Activated CD4-positive, alpha-beta T cell treated with anti-CD3 and anti-CD28 coated beads, Interleukin-2, amount 50 U/mL, for 4 hours (primary cell): ENCODE measurements at places on chromosomes 13 and 19.

DNA sequence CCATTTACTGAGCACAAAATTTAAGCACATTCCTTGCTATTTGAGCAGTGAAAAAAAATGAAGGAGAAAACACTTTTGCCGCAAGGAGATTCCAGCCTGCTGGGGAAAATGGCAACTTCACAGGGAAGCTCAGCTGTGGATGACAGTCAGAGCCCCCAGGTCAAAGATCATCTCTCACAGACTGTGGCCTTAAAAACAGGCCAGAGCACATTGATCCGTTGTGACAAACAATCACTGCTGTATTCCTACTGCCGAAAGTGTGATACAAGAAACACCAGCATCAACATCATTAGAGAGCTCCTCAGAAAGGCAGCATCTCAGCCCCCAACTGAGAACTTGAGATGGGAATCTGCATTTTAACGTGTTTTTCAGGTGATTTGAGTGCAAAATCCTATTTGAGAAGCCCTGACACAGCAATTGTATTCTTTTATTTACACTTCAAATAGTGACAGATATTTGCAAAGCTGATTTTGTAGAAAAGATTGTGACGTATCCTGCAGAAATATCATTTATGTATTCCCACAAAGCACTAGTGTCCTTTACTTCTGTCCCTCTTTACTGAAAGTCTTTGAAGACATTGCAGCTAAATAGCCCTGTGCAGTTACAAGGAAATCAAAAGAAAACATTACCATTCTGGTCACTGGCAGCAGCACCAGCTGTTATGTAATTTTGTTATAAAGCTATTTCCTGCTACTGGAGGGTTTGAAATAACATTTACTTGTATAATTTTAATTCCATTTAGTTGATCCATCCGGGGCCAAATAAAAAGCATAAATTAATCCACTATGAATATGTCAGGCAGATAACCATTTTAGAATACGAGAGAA, 652.0 kb downstream of the LIG4 start:
- no peak for DNase-seq

- no peak for DNase-seq
Observed at GRCh38 chr19:1904860-1905109, 414 bp upstream of the ADAT3 start.

- DNase-seq = no peak
Observed at GRCh38 chr19:51093101-51093500, 10.4 kb upstream of the KLK14 start.

DNA sequence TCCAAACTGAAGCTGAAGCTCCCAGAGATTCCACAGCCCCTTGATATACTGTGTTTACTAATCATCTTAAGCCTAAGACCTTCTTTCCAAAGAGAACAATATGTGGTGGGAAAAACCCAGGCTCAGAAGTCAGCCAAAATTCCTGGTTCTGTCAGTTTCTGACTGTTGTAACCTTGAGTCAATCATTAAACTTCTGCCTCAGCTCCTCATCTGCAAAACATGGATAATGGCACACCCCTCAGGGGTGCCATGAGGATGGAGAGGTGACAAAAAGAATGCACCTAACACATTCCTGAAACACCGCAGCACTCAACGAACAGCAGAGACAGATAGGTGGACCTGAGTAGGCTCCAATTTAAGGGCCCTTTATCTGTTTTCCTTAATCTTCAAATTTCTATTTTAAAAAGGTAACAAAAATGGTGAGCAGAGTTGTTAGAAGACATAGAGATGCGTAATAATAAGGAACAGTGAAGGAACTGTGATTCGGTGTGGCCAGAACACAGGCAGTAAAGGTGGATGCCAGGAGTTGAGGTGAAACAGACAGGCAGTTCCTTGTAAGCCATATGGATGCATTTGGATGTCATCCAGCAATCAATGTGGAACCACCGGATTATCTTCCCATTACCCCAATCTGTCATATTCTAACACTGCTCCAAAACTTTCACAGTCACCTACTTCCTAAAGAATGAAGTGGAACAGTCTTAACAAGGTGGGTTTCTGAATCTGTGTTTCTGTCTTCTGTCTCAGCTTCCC, 56.6 kb upstream of the DOCK9 start:
- no peak for DNase-seq

DNA sequence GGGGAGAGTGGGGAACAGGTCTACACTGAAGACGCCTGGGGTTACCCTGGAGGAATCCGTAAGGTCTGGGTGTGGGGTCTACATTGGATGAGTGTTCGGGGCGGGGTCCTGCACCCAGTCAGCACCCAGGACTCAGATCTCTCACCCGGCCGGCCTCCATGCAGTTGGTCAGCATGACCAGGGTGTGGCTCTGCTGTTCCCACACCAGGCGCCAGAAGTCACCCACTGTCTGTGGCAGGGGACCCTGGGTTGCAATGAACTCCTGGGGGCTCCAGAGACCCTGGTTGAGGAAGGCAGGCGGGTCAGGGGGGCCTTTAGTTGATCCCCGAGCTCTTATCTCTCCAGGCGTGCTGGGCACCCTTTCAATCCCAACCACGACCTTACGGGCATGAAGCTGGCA, 6.0 kb upstream of the SYT5 start:
- no peak for DNase-seq

GRCh38 chr13:53623146-53623545, 594.5 kb downstream of the OLFM4 start:
- DNase-seq = no peak
